Activated CD8-positive, alpha-beta memory T cell treated with anti-CD3 and anti-CD28 coated beads, Interleukin-2, amount 50 U/mL, for 4 hours (primary cell): ENCODE measurements at places on chromosomes 13 and 19.

GRCh38 chr13:100229603-100230002, 140.7 kb downstream of the PCCA start:
- DNase-seq, result no peak

DNA sequence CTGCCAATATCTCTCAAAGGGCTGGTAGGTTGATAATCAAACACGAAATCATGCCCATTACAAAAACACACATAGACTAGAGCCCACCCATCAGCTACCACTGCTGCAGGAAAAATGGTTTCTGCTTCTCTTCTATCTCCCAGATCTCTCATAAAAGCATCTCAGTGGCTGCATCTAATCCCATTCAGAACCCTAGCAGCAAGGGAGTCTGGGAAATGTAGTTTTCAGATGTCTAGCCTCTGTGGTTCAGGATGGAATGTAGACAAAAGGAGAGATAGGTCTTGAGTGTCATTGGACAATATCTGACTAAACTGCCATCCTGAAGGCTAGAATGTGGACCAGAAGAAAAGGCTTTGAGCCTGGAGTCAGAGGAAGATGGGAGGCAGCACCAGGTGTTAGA, 32.1 kb downstream of the RDH8 start:
- DNase-seq, result no peak

DNA sequence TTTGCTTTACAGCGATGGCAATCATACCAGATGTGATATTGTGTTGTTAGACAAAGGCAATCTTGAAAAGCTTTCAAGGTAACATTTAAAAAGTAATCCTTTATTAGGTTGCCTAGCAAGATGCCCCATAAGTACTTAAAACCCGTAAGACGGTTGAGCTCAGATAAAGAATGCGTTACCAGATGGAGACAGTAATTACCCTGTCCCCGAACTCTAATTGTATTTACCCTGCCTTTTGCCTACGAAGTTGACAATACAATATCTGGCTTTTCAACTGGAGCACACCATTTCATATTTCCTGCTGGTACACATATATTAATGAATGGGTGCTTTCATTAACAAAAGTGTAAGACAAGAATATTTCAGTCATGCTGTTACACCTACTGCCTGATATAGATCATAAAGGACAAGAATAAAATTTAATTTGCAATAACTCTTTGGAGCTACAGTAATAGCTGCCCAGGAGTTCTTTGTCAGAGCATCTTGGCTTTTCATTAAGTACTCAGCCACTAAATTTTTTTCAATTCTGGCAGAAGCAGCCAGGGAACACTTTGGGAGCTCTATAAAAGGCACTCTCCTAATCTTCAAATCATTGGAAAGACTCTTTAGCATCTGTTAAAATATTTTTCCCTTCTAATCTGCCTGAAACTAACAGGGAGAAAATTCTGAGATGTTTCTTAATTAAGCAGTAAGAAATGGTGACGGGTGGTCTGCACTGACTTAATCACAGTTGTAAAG, 63.8 kb downstream of the DCT start:
- no peak for DNase-seq

GRCh38 chr19:11414544-11414943, 4.6 kb downstream of the RGL3 start:
- DNase-seq, result no peak

- no peak for DNase-seq
Observed at GRCh38 chr19:55261671-55262126, 2.9 kb upstream of the PPP6R1 start.
